ENCODE measurements at places on chromosomes 5 and 9.
A peak's percentile ranks its signal among the peaks of the same experiment; 100 is the strongest.

DNA sequence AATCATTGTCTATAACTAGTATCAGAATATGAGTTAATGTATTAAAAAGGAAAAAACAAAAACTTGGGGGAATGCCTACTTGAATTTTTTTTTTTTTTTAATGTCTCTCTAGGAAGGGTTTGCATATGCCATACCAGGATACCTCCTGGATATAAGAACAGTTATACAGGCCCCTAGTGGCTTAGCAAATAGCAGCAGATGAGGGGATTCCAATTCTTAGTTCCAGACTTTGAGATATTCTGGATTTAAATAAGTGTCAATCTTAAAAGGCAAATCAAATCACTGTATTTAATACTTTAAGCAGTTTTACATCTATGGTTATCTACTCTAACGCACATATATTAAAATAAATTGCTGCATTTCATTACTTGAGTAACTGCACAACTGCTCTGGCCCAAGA lies 1055.5 kb upstream of the DMAC1 start:
- DNase-seq: no peak

DNA sequence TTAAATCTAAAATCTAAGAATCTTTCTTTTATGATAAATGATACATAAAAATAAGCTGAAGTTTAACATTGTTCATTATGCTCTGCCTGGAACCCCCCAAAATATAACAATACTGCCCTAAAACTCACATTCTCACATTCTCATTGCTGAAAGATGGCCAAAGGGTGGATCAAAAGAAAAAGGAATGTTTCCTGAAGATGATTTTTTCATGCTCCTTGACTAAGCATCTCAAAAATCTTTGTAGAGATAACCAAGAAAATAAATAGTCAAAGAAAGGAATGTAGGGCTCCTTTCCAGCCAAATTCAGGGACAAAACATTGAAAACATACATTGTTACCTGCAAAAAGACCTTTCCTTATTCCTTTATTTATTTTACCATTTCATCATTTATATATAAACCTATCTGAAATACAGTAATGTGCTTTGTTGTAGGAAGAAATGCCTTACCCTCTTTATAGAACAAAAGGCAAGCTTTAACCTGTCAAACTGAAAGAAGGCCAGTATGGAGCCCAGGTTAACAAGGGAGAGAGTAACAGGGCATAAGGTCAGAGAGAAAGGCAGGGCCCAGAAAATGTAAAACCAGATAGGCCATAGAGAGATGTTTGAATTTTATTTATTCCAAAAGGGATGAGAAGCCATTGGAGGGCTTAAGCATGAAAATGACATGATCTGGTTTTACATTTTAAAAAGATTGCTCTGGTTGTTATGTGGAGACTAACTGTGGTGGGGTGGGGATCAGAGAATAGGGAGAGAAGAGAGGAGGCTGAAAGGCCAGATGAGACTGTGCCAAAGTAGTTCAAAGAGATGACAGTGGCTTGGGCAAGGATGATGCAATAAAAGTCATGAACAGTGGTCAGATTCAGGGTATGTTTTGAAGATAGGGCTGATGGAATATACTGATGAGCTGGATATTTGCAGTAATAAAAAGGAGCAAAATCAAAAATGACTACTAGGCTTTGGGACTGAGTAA lies 37.3 kb upstream of the CDK5RAP2 start:
- DNase-seq: no peak

GRCh38 chr9:114558027-114558675 lies 29.4 kb upstream of the ATP6V1G1 start:
- DNase-seq: no peak

GRCh38 chr9:136075881-136076678 lies 19.0 kb downstream of the NACC2 start:
- no peak for DNase-seq

DNA sequence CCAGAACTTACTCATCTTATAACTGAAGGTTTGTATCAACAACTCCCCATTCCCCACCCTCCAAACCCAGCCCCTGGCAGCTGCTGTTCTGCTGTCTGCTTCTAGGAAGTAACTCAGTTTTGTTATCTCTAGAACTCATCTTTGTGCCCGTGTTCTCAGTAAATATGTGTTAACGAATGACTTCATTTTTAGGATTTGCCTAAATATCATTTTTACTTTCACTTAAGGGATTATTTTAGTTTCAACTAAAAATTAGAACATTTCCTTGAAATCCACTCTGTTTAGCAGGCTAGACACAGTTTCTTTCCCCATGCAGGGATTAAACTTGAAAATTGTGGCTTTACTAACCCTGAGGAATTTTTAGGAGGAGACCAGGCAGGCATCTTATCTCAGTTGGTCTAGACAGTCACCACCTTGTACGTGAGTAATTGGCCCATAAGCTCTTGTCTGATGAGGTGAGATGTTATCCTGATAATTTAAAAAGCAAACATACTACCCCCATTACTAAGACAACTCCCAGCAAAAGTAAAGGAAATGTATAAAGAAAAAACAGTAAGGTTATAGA lies 68.2 kb upstream of the TNFAIP8 start:
- DNase-seq: no peak

DNA sequence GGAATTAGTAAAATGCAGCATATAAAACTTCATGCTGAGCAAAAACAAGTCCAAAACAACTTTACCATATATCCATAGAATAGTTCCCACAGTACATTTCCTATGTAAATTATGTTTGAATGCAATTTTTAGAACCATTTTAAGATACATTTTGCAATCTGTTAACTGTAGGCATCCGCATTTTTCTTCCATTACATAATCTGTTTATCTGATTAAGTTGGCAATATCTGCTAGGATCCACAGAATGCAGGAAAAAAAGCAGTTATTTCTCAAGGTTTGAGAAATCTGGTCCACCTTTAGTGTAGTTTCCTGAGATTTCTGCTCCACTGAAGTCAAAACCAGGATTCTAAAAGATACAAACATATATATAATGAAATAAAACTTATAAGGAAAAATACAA lies 6.2 kb downstream of the NUDCD2 start:
- no peak for DNase-seq

DNA sequence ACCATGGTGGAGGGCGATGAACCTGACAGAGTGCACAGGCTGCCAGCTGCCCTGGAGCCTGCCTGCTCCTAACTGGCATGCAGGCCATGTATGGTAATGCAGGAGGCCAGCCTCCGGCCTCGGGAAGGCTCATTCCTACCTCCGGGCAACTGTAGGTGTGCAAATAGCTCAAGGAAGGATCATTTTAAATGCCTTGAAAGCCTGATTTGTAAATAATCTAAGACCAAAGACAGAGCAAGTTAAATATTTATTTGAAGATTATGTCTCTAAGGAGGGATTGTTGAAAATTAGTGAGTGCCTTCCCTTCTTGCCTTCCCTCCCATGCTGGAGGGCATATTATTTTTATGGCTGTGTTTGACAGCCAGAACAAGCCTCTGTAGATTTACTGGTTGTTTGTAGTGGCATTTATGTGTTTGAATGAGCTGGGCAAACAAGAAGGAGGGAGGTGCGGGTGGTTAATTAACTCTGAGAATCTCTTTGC lies 285.7 kb upstream of the TUT7 start:
- DNase-seq: no peak

DNA sequence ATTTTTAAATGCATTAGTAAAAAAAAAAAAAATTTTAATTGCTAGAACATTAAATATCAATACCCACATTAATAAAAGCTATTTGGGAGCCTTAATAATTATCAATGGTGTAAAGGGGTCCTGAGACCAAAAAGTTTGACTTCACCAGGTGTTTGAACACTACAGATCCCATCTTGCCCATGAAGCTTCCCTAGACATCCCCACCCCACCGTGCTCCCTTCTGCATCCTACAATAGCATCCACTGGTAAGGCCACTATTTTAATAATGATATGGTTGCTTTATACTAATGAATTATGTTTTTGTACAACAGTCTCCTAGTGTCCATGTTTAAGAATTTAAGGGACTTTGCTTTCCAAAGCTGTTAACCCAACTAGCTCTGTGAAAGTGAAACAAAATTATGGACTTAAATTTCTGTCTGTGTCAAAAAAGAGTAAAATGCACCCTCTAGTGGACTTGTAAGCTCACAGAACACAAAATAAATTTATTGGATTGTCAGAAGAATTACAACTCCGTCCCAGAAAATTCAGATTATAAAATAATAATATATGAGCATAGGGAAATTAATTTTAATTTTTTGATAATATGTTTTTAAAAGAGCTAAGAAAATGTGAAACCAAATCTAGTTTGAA lies 76.0 kb downstream of the ARL15 start:
- peak; percentile 16 for DNase-seq

DNA sequence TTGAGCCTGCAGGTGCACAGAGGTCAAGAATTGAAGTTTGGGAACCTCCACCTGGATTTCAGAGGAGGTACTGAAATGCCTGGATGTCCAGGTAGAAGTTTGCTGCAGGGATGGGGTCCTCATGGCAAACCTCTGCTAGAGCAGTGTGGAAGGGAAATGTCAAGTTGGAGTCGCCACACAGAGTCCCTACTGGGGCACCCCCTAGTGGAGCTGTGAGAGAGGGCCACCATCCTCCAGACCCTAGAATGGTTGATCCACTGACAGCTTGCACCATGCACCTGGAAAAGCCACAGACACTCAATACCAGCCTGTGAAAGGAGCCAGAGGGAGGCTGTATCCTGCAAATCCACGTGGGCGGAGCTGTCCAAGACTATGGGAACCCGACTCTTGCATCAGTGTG lies 78.0 kb downstream of the GABRA1 start:
- DNase-seq: no peak

GRCh38 chr5:151270599-151270998 lies 17.6 kb downstream of the GM2A start:
- DNase-seq: peak; percentile 35

DNA sequence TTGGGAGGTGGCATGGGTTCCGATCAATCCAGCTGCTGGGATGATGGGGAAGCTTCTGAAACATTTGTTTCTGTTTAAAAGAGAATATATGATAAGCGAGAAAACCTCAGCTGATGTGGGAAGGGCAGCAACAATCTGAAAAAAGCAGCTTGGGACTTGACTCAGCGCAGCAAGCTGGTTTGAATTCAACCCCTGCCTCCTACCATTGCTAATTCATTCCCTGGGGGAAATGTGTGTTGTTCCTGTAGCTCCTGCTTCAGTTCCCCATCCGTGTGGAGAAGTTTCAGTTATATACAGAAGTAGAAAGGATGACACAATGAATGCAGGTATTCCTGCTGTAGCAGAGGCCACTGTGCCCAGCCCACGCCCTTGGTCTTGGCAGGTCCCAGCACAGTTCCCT lies 145.1 kb downstream of the NXNL2 start:
- no peak for DNase-seq

DNA sequence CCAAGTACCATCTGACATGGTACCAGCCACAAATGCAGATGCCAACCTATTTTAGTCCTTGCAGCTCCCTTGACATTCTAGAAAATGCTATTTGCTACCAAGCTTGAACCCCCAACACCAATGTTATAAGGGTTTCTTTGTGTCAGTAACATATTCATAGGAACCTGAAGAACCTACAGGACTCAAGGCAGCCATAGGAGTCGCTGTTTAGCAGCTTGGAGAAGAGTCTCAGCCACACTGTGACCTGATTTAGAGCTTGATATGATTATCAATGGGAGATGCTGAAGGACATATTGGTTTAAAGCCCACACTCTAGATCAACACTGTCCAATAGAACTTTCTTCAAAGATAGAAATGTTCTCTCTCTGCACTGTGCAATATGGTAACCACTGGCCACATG lies 6.4 kb upstream of the ZFR start:
- DNase-seq: peak; percentile 20

DNA sequence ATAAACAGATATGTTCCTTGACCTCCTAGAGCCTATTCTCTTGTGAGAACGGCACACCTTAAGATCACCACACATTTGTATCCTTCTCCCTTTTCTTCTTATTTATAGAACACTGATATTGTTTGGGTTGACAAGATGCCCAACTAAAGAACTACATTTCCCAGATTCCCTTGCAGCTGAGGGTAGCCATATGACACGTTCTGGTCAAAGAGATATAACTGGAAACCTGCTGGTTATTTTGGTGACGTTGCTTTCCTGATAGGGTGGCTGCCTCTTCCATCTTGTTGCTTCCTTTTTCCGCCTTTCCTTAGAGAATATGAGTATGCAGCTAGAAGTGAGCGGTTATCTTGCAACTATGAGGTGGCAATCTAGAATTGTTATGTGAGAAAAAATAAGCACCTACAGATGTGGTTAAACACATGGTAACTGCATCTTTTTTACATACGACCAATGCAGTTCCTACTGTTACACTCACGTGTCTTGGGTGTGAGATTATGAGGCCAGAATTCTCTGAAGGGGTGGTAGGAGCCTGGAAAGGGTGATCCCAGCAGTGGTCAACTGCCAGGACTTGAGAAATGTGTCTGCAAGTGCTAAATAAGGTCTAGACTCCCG lies 72.9 kb downstream of the SEC61B start:
- peak; percentile 12 for DNase-seq
